ENCODE measurements at places on chromosomes 13 and 19.

- no peak for DNase-seq
Observed at GRCh38 chr19:21612403-21612872, 107.0 kb downstream of the ZNF429 start.

- DNase-seq: no peak
Observed at GRCh38 chr13:106449096-106449495, 86.4 kb downstream of the EFNB2 start.

GRCh38 chr13:95800436-95800835 is 123.5 kb downstream of the DNAJC3 start:
- no peak for DNase-seq

- DNase-seq: no peak
Observed at GRCh38 chr13:40979232-40979631, 39.9 kb downstream of the ELF1 start.

- no peak for DNase-seq
Observed at GRCh38 chr13:45811891-45812694, 39.5 kb downstream of the SIAH3 start.

DNA sequence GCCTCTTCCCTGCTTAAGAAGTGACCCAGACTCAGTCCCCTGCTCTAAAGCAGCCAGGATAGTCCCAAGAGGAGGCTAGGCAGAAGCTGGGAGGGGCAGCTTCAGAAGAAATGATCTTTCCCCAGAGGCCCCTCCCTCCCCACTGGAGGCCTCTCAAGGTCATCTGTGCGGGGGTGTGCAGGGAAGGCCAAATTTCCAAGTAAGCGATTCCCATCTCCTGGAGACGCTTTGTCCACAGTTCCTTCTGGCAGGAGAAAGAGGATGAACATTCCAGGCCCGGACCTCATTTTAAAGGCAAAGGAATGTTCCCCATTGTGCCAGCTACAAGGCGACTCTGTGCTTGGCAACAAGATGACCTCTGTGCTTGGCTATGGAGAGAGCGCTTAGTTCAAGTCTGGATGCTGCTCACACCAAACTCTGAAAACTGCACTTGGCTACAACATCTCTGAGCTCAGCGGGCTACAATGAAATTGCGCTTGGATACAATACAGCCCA is 23.5 kb downstream of the COL5A3 start:
- no peak for DNase-seq

DNA sequence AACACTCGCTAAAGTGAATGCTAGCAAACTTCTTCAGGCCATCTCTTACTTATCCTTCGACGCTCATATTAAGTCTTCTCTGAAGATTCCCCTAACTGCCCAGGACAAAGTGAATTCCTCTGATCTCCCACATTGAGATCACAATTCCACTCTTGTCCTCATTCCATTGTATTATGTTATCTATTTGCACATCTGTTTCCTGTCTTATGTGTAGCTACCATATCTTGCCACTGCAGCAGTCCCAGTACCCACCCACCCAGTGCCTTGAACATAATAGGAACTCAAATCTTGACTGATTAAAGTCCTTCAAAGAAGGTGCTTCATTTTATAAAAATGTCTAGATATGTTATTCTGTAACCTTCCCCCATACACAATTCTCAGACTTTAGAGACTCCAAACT is 702.3 kb downstream of the DIAPH3 start:
- no peak for DNase-seq

DNA sequence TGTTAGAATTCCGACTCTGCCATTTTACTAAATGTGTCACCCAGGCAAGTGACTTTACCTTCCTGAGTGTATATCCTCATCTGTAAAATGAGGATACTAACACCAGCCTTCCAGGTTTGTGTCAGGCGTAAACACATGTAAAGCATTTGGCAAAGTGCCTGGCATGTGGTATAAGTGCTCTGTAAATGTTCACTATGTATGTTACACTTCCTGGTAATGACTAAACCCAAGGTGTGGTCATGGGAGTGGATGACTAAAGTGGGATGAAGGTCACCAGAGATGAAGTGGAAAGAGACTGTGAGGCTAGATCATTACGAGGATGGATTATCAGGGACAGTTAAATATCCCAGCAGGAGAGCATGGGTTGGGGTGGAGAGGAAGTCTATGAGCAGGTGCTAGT is 25.6 kb downstream of the DEDD2 start:
- no peak for DNase-seq

DNA sequence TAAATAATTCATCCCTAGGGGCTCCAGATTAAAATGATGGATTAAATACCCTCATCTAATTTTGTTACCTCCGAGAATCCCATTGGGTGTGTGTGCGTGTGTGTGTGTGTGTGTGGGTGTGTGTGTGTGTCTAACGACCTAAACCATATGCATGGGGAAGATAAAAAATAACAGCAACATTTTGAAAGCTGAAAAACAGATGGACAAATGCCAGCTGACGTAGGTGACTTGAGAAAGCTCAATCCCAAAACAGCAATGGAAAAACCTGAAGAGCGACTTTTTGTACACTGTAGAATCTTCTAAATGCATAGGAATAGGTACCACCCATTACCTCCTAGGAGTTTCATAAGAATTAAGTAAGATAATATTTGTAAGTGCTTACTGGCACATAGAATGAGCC is 8.7 kb upstream of the RPL21 start:
- DNase-seq: no peak

DNA sequence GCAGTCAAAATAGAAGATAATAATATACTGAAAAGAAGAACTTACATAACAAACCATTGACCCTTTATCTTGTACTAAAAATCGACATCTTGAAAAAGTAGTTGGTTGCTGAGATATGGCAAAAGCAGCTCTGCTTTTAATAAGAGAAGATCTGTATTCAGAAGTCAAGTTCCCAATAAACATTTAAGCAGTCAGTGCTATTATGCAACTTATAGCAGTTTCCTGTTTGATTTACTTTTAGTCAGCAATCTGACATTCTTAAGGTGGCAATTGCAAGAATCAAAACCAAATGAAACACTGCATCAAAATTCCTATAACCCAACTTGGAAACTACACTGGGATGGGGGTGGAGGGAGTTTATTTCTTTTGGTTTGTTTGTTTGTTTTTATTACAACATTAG is 165.5 kb downstream of the TBC1D4 start:
- no peak for DNase-seq

DNA sequence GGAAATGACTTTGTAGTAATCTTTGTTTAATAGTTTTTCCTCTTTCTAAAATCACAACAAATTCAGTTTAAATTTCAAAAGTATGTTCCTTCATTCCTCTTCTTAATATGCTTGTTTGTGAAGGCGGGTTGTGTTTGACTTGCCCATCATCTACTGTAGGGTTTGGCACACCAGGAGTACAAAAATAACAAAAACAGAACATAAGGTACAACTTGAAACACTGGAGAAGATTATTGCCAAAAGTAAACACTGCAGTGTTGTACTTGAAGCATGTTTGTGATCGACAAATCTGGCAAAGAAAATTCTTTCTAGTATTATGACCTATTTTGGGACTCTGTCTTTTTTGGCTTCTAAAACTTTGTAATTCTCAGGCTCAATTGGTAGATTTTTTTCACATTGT is 518.6 kb downstream of the SLITRK5 start:
- no peak for DNase-seq

DNA sequence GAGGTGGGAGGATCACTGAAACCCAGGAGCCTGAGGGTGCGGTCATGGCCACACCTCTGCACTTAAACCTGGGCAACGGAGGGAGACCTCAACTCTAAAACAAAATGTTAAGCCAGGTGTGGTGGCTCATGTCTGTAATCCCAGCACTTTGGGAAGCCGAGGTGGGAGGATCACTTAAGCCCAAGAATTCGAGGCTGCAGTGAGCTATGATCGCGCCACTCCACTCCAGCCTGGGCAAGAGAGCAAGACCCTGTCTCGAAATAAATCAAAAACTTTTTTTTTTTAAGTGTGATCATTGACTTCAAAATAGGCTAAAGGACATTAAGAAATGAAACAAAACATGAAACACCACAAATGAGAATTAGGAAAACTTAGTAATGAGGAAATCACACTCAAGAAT is 16.3 kb upstream of the ADPRHL1 start:
- no peak for DNase-seq
